GF-D8 (cell line): ENCODE measurements at places on chromosomes 6 and 20.

- no peak for DNase-seq
These were observed 42.3 kb downstream of the MOCS1 start for GRCh38 chr6:39891976-39892375.

GRCh38 chr6:133396984-133397348, 155.8 kb downstream of the EYA4 start:
- no peak for DNase-seq

DNA sequence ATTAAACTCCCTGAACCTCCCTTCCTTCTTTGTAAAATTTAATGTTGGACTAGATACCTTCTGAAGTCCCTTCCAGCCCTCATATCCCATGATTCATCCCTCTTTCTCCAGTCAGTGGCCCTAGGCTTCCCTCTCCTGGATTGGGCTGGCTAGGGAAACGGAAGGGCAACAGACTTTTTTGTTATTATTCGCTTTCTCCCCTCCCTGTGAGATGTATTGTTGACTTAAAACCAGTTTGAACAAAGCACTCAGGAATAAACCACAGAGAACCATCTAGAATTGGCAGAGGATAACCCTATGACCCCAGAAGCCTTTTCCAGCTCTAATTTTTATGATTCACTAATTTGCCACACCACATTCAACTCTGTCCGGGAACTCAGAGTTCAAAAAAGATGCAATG, 239.7 kb upstream of the SUPT3H start:
- no peak for DNase-seq

DNA sequence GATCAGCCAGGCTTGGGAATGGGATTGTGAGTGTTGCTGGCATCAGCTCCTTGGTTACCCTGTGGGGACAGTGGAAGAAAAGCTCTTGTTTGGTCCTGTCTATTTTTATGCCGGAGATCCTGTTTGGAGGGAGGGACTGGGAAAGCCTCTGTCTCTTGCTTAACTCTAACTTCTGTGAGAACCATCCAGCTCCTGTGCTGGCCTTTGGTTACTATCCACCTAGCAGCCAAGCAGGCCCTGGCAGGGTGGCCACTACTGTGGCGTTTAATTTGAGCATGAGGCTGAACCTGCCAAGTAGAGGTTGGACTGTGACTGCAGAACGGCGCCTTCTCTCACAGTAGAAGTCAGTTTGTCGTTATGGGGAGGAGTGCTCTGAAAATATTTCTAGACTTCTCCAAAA, 193.3 kb downstream of the UTRN start:
- no peak for DNase-seq

GRCh38 chr6:79269877-79270276, 35.4 kb upstream of the HMGN3 start:
- DNase-seq = peak; percentile 54

- no peak for DNase-seq
These were observed 435 bp downstream of the CENPB start for GRCh38 chr20:3786126-3786484.

GRCh38 chr20:19493794-19494495, 264.1 kb upstream of the RIN2 start:
- no peak for DNase-seq

DNA sequence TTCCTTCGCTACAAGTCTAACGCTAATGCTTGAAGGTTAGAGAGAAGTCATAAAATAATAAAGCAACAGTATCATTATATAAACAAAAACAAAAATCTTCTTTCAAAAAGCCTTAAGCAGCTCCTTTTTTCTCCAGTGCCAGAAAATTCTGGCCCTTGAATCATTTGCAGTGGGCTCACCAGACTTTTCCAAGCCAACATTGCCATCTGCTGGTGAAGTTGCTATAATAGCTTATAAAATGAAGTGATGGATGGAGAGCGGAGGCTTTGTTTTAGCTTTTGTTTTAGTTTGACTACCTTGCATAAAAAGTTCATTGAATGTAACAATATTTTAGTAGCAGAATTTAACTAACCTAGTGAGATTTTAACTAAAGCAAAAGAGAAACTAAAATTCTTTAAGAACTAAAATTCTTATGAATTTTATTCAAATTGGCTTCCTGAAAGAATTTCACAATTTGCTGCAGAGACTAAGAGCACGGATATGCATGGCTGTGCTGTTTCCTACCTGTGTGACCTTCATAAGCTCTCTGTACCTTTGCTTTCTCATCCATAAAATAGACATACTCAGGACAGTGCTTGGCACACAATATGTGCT, 44.8 kb upstream of the SLC2A12 start:
- DNase-seq = no peak

DNA sequence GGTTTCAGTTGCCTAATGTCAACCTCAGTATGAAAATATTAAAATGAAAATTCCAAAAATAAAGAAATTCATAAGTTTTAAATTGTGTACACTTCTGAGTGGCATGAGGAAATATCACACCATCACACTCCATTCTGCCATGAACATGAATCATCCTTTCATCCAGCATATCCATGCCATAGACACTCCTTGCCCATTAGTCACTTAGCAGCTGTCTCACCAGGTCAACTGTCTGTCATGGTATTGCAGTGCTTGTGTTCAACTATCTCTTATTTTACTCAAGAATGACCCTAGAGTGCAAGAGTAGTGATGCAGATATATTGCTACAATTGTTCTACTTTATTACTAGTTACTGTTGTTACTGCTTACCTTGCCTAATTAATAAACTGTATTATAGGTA, 712.4 kb downstream of the EPHA7 start:
- DNase-seq = no peak

- DNase-seq = no peak
These were observed 449.7 kb downstream of the CDC5L start for GRCh38 chr6:44837255-44837654.

- no peak for DNase-seq
These were observed 7.6 kb downstream of the NKAIN4 start for GRCh38 chr20:63246490-63247288.

GRCh38 chr20:32946629-32947028, 57.6 kb downstream of the SUN5 start:
- DNase-seq = no peak

GRCh38 chr6:120354452-120355098, 979.7 kb downstream of the TBC1D32 start:
- no peak for DNase-seq

GRCh38 chr6:151284012-151284411, 44.2 kb downstream of the AKAP12 start:
- DNase-seq = no peak

DNA sequence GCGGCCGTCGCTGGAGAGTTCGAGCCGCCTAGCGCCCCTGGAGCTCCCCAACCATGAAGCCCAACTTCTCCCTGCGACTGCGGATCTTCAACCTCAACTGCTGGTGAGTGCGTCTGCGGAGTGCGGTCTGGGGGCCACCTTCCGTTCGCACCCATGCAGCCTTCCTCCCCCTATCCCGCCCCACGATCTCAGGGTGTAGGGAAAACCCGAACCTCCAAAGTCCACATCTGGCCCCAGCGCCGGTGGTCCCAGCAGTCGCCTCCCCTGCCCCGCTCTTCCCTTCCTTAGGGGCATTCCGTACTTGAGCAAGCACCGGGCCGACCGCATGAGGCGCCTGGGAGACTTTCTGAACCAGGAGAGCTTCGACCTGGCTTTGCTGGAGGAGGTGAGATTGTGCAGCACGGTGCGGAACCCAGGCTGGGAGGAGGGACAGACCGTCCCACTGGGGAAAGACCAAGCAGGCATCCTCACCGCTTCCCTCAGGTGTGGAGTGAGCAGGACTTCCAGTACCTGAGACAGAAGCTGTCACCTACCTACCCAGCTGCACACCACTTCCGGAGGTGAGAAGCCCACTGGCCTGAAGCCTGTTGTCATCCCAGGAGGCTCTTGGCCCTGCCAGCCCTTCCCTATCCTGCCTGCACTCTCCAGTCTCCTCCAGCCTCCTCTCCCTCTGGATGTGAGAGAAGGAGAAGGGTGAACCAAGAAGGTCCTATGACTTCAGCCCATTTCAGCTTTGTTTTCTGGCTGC, 719 bp downstream of the SMPD2 start:
- DNase-seq = peak; percentile 19

DNA sequence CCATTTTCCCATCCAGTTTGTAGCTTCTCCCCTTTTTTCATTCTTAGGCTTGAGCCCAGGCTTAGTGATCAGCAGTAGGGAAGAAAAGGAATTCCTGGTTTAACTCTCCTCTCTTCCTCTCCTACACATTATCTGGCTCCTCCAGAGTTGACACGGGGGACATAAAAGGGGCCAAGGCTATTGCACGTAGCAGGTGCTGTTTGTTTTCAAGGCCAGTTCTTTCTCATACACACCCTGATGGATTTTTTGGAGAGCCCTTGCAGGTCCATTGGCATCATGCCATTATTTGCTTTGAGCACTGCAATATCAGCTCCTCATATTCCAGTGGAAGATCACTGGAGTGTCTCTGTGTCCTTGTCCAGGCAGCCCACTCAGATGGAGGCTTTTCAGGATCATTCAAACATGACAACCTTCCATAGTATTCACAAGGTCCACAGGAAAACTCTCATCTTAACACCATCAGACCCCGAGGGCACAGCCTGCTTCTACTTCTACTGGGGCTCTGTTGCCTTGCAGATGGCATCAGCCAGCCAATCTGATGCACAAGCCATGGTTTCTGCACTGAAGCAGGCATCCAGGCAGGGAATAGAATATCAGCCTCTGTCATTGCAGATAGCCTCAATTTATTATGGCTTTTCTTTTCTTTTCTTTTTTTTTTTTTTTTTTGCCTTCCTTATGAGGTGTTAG, 18.8 kb downstream of the PLCB4 start:
- no peak for DNase-seq

DNA sequence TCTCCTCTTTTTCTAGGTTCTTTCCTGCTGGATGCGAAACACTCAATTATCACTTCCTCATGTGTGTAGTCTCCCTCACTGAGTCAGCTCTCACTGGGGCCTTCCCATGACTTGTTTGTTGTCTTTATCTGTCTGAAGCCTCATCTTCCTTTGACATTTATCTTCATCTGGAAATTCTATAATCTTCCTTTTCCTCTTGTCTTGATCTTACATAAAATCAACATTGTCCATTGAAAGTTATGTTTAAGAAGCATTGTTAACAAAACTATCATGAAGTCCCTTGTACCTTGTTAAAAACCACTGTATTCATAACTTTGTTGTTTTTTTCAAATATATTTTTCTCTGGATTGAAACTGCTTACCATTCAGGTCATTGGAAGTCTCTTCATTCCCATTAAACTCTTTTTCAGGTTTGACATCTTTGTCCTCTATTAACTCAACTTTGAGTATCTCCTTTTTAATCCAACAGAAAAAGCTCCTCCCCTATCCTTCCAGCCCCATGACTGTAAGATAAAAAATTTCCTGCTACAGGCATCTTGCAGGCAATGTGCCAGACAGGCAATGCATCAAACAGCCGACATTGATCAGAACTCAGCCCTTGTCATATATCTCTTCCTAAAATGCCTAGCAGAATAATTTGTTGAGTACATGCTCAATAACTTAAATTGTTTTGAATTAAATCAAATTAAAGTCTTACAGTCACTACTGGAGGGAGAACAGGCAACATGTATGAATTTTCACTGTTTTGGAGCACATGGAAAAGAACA, 34.8 kb downstream of the MYLIP start:
- no peak for DNase-seq

DNA sequence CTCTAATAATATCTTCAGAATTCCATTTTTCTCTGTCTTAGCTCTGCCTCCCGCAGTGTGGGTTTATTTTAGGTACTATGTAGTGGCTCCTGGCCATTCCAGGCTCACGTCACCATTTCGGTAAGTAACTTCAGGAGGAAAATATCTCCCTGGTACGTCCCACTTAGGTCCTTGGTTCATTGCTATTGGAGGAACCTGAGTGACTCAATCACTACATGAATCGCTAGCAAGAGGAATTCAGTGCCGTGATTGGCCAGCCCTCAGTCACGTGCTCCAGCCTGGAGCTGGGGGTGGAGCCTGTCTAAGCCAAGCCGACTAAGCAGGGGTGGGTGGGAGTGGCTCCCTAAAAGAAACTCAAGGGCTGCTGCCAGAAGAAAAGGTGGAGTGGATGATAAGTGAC, 67.3 kb upstream of the E2F3 start:
- DNase-seq = no peak

DNA sequence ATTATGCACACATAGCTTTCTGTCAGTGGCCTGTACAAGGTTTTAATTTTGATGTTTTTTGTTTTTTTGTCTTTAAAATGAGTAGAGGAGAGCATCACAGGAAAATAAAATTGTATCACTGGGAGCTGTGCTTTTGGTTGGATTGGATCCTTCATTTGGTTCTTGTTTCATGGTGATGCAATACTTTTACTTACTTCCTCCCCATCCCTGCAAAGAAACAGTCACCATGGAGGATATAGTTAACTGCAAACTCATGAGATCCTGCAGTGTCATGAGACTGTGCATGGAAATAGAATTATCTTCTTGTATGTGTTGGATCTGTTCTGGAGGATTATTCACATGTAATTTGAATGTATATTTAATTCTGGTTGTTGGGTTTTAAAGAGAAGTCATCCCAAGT, 122.3 kb downstream of the JARID2 start:
- peak; percentile 46 for DNase-seq

DNA sequence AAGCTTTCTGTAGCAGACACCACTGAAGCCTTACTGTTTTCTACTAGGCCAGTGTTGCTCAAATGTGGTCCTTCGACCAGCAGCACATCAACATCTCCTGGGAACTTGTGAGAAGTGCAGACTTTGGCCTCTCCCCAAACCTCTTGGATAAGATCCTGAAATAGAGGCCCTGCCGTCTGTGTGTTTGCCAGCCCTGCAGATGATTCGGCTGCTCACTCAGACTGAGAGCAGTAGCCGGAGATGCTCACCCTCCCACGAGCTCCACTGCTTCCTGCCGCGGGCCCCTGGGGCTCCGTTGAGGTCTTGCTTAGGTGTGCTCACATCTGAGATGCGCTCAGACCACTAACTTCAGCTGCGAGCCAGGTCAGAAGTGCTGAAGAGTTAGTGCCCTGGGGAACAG, 129.5 kb upstream of the SSTR4 start:
- DNase-seq = no peak

DNA sequence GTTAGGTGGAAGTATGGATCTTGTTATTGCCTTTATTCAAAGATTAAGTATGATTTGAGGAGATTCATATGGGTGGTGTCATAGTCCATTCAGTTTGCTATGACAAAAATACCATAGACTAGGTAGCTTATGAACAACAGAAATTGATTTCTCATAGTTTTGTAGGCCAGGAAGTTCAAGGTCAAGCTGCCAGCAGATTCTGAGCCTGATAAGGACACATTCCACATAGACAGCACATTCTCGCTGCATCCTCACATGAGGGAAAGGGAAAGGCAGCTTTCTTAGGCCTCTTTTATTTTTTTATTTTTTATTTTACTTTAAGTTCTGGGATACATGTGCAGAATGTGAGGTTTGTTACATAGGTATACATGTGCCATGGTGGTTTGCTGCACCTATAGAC, 27.7 kb downstream of the ME1 start:
- no peak for DNase-seq
